AML-193 (cell line): ENCODE measurements at places on chromosomes 5 and 9.
A peak's percentile ranks its signal among the peaks of the same experiment; 100 is the strongest.

- DNase-seq: no peak
Observed at GRCh38 chr5:97094579-97095317, 47.7 kb downstream of the LIX1 start.

GRCh38 chr9:132055756-132056155, 23.9 kb downstream of the MED27 start:
- DNase-seq: no peak

GRCh38 chr5:14854799-14855198, 16.8 kb downstream of the ANKH start:
- DNase-seq: no peak

DNA sequence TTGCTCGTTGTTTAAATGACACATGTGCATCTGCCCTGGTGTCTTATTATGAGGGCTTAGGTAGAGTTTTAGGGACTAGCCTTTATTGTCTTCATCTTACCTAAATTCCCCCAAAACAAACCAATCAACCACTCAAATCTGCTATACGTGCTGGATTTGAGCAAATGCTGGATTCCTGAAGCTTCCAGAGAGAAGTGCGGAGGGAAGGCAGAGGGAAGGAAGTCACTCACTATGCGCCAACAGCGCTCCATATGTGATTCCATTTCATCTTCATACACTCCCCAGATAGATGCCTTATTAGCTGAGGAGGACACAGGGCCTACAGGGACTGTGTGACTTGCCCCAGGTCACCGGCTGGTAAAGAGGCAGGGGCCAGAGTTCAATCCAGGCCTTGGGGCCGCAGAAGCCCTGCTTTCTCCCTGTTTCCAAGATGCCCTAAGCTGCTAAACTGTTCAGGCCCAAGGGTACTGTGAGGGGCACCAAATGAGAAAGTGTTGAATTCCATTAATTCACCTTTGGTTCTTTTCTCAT, 63.5 kb downstream of the OTULIN start:
- no peak for DNase-seq

DNA sequence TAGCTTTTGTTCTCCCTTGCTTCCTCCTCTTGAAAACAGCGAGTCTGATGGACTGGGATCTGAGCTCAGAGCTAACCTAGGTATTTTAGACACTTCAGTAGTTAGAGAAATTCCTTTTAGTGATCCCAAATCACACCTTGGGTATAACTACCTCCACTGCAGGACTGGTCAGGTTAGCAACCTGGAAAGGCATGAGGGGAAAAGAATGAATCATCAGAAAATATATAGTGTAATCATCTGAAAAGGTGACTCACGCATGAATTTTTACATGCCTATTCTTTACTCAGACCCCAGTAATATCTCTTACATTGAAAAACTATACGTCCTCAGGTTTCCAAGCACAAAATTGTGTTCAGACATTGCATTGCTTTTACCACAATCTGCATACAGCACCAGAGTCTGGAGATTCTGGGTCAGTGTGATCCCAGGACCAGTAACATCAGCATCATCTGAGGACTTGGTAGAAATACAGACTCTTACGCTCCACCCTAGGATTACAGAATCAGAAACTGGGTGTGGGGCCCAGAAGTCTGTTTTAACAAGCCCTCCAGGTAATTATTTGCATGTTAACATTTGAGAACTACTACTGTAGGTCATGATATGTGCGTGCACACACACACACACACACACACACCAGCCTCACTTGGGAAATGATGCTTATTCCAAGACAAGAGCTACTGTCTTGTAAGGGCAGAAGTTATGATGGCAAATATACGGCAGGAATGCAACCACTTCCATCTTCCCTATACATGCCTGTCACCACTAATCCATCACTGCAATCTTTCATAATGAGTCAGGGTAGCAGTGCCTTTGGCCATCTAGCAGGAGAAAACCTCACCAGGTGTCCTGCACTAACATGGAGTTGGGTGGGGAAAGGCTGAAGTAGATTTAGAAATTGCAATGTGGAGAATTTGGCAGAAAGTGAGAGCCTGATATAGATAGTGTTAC, 271.6 kb upstream of the MAP3K1 start:
- no peak for DNase-seq

- no peak for DNase-seq
Observed at GRCh38 chr9:89668216-89668865, 63.5 kb downstream of the GADD45G start.

GRCh38 chr9:14627513-14627912, 65.7 kb downstream of the ZDHHC21 start:
- no peak for DNase-seq

- no peak for DNase-seq
Observed at GRCh38 chr5:160452795-160453194, 31.1 kb downstream of the PTTG1 start.

GRCh38 chr9:97831843-97832636, 21.0 kb upstream of the FOXE1 start:
- DNase-seq: peak; percentile 88

DNA sequence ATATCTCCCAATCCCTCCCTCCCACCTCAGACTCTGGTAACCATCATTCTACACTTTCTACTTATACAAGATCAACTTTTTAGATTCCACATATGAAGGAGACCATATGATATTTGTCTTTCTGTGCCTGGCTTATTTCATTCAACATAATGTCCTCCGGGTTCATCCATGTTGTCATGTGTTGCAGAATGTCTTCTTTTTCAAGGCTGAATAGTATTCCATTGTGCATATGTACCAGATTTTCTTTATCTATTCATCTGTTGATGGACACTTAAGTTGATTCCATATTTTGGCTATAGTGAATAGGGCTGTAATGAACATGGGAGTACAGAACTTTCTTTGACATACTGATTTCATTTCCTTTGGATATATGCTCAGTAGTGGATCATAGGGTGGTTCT, 78.9 kb upstream of the MAP1B start:
- no peak for DNase-seq

DNA sequence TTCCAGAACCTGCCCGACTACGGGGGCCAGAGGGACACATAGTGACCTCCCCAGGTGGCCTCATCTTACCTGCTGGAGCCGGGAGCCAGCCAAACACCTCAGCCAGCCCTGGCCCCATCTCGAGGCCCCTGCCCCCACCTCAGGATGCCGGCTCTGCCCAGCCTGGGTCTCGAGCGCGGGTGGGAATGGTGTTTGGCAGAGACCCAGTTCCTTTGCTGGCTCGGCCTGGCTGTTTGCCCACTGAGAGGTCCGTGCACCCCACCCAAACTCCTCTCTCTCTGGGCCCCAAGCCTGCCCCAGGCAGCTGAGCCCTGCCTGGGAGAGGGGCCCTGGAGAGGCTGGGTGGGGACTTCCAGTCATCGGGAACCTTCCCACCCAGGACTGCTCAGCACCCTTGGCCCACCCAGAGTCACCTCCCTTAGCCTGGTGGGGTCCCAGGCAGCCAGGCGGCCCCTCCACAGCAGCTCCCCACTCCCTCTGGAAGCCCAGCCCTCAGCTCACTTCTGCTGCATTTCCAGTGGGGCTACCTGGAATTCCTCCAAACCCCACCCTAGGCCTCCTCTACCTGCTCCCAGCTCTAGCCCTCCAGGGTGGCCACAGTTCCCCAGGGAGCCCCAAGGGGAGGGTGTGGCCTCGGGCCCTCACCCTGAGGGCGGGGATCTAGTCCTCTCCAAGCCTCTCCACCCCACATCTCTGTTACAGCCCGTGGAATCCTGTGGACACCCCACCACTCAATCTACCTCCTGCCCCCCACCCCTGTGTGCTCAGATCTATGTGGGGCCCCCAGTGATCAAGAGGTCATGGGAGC, 42.4 kb upstream of the UBAC1 start:
- DNase-seq: no peak

GRCh38 chr5:62560786-62561185, 17.8 kb upstream of the LRRC70 start:
- no peak for DNase-seq

DNA sequence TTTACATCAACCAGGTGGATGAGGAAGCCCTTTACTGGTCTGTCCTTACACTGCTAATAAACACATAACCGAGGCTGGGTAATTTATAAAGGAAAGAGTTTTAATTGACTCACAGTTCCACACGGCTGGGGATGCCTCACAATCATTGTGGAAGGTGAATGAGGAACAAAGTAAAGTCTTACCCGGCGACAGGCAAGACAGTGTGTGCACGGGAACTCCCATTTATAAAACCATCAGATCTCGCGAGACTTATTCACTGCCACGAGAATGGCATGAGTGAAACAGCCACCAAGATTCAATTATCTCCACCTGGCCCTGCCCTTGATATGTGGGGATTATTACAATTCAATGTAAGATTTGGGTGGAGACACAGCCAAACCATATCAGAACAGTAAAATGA, 67.3 kb upstream of the GRAMD2B start:
- no peak for DNase-seq

GRCh38 chr9:137039611-137040366, 6.2 kb downstream of the NPDC1 start:
- no peak for DNase-seq

- no peak for DNase-seq
Observed at GRCh38 chr5:66246608-66247007, 102.5 kb downstream of the SREK1 start.

DNA sequence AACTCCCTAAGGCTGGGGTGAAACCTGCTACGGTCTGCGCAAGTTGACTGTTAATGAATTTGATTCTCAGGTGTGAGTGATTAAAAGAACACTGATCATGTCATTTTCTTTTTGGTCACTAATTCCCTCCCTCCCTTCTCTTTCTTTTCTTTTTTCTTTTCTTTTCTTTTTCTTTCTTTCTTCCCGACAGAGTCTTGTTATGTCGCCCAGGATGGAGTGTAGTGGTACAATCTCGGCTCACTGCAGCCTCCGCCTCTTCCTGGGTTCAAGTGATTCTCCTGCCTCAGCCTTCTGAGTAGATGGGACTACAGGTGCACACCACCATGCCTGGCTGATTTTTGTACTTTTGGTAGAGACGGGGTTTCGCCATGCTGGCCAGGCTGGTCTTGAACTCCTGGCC, 2.6 kb downstream of the ANXA1 start:
- no peak for DNase-seq

- no peak for DNase-seq
Observed at GRCh38 chr5:120624021-120624563, 160.0 kb downstream of the PRR16 start.

DNA sequence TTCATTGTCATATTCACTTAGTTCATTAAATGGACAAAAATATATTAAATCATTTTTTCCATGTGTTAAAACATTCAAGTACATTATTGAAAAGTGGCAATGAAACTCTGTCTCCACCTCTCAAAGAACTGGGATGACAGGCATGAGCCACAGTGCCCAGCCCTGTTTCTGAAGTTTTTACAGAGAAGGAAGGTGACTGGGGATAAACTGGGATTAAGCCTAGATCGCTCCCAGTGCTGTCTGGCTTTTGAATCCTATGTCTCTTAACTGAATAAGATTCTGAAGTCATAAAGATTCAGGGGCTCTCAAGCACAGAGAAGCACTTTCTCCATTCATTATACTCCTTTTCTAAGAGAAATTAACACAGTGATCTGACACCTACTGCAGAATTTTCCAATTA, 88.3 kb downstream of the SLC38A9 start:
- DNase-seq: no peak

DNA sequence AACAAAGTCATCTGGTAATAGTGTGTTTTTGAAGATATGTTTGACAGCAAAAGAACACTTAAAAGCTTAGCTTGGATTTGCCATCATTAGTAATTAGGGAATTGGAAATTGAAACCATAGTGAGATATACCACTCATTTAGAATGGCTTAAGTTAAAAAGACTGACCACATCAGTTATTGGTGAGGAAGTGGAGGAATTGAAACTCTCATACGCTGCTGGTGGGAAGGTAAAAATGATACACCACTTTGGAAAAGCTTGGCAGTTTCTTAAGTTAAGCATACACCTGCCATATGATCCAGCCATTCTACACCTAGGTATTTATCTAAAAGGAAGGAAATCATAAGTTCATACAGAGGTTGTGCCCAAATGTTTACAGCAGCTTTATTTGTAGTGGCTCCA, 213.2 kb downstream of the TRIO start:
- no peak for DNase-seq

DNA sequence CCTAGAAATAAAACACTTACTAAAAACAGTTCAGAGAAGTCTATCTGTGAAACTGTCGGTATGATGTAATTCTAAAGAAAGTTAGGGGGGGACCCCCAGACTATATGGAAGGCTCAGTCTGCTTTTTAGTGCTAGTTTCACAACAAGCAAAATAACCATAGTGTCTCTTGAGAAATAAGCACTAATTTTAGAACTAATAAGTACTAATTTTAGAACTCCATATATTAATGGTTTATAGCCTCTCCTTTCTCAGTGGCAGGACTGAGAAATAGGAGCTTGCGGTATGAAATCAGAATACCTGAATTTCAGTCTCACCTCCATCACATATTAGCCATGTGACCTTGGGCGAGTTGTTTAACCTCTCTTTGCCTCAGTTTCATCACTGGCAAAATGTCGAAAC, 1.4 kb upstream of the PHF24 start:
- DNase-seq: no peak

DNA sequence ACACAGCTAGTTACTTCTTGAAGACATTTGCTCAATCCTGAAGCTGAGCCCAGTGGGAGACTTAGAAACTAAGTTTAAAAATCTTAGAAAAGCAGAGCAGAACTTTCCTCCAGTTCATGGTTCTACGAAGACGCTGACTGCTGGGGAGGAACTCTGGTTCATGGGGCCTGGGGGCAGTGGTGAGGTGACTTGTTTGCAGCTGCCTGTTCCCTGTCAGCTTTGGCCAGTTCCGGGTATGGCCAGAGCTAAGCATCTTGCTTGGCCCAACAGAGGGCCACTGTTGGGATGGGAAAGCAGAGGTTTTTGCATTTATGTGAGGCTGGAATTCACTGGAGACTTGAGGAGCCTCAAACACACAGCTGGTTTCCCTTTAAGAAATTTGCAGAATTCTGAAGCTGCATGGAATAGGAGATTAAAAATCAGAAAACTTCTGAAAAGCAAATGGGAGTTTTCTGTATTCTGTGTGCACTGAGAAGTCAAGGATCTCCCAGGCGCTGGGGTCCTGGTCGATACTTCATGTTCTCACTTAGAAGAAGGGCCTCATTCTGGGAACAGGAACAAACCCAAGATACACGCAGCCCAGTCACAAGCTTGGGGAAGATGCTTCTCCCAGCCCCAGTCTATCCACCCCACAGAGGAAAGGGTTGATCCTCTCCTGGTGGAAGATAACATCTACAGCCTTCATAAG, 10.6 kb upstream of the HMHB1 start:
- DNase-seq: no peak

- DNase-seq: peak; percentile 62
Observed at GRCh38 chr9:75200892-75201470, 112.7 kb downstream of the OSTF1 start.
